CD4-positive, alpha-beta T cell treated with Interleukin-4 for 1 hour (primary cell): ENCODE measurements at places on chromosomes 11 and 22.

DNA sequence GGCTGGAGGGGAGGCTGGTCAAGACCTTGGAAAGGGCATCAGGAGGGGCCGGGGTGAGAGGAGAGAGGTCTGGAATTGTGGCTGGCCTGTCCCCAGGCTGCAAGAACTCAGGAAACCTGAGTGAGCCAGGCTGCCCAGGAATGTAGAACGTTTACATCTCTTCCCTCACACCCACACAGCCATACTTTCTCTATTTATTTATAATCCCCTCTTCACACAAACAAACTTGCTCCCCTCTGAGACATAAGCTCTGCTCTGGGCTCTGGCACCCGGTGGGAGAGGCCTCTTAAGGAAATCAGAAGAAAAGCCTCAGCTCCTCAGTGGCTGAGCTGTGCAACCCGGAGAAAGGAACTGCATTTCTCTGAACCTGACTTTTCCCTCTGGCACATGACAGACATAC lies 5.5 kb downstream of the CHRDL2 start:
- no peak for DNase-seq

DNA sequence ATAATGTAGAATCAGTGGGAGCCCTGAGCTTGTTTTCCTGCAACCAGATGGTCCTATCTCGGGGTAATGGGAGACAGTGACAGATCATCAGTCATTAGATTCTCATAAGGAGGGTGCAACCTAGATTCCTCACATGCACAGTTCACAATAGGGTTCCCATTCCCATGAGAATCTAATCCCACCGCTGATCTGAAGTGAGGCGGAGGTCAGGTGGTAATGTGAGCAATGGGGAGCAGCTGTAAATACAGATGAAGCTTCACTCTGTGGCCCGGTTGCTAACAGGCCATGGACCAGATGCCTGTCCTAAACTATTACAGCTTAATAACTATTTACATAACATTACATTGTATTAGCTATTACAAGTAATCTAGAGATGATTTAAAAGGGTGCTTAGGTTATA lies 17.0 kb downstream of the DIXDC1 start:
- DNase-seq = no peak

DNA sequence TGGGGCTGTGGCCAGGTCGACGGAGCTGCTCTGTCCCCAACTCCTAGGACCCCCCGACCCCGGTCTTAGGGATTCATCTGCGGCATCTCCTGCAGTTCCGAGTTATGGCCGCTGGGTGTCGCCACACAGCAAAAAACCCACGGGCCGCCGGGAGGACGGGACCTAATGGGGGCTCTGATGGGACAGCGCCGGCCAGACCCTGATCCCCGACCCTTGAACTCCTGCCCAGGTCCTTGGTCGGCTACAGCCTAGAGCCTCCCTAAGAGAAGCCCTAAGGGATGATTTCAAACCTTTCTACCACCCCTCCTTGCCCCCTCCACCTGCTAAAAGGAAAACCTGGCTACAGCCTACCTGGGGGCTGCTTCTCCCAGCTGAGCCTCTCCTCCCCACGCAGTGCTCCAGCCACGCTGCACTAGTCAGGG lies 30.8 kb upstream of the LRRC10B start:
- DNase-seq = peak; percentile 42

DNA sequence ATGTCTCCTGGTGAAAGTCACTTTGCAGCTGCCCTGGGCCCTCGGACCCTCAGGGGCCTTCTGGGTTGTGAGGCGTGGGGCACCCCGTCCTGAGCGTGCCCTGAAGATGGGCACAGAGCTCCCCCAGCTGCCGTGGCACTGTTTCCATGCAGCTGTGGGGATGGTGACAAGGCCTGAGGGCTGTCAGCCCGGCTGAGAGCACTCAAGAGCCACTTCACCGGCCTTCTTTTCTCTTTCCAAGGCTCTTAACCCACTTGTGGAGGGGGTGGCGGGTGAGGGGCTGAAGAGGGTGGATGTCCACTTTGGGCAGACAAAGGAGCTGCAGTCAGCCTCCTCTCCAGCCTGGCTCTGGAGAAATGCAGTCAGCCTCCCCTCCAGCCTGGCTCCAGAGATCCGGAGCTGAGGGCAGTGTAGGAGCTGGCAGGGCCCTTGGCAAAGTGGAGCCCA lies 239.5 kb downstream of the ST3GAL4 start:
- DNase-seq = no peak

- DNase-seq = no peak
Measured at GRCh38 chr11:75461151-75461550, 28.1 kb upstream of the KLHL35 start.

DNA sequence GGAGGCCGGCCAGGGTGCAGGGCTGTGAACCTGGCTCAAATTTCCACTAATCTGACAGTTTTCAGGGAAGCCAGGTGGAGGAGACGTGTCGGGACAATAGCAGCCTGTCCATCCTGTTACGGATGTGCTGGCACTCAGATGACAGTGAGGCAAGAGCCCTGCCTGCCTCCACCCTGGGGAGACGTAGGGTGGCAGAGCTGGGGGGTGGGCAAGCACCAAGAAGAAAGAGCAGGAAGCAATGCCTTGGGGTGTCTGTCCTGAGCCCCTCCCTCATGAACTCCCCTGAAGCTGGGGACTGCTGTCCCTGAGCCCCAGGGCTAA lies 10.0 kb upstream of the TRIM29 start:
- no peak for DNase-seq

- no peak for DNase-seq
Measured at GRCh38 chr11:27720277-27720830, 20.1 kb upstream of the BDNF start.

- no peak for DNase-seq
Measured at GRCh38 chr11:130587658-130588057, 139.2 kb downstream of the ADAMTS15 start.

DNA sequence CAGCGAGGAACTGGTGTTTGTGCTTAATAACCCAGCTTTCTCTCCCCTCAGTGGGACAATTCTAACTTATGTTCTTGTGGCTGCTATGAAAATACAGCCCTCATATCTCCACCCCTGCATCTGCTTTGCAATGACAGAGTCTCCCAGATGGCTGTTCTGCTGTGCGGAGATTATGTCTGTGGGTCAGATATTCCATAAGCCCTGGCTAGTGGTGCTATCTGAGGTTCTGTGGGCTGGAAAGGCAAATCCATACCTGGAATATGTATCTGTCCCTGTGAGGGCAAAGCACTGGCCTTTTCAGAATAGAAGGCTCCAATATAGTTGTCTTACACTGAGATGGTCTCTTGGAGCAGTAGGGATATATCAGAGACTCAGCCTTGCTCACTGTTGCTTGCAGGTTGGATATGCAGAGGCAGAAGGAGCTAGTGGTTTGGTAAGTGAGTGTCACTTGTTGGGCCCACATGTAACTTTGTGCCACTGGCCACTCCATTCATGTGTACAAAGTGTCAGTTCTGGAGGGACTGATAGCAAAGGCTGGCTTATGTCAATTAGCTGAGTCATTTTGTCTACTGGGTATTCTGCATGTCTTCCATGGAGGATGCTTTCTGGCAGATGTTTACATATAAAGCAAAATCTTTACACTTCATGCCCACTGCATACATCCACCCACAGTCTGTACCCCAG lies 246.6 kb downstream of the FAM76B start:
- no peak for DNase-seq

DNA sequence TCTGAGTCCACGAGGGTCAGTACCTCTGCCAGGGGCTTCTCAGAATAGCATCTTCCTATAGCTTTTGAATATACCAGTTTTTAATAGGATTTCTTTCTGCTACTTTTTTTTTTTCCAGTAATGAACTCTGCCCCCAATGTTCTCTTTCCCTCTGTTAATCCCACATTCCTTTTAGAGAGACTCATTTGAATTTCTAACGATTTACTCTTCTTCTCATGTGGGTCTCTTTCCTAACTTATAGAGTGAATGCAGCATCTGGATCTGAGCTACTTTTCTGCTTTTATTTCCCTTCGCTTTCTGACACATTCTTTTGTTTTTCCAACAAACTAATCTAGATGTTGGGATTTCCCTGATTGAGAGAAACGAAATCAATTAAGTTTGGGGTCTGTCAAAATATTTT lies 71.4 kb downstream of the INSC start:
- DNase-seq = no peak

- DNase-seq = no peak
Measured at GRCh38 chr11:111949519-111950426, 12.6 kb downstream of the DIXDC1 start.

- no peak for DNase-seq
Measured at GRCh38 chr11:69232821-69233743, 60.9 kb upstream of the MYEOV start.

- no peak for DNase-seq
Measured at GRCh38 chr22:19773470-19774040, 13.0 kb downstream of the TBX1 start.

DNA sequence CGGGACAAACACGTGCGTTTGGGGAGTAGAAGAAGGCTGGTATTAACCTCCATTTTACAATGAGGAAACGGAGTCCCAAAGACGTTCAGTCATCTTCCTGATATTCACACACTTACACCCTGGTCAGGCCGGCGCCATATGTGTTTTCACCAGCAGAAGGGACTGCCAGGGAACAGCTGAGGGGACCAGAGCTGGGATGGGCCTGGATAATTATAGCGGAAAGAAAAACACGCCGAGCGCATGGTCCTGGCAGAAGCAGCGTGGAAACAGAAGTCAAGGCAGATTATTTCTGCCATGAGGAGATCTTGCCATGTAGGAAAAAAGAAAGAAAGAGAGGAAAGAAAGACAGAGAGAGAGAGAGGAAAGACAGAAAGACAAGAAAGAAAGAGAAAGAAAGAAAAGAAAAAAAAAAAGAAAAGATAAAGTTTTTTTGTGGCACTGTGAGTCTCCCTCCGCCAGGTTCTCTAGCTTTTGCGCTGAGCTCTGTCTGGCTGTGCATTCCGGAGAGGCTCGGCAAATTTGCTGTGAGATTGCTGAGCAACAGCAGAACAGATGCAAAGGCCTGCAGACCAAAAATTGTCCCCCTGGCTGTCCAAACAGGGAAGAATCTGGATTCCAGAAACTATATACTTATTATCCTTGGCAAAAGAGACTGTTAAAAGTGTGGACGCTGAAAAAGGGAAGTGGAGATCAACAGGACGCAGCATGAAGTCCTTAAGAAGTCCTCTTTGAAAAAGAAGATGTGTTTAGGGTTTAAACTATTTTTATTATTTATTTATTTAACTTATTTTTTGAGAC lies 1.3 kb upstream of the UCP2 start:
- DNase-seq = no peak

DNA sequence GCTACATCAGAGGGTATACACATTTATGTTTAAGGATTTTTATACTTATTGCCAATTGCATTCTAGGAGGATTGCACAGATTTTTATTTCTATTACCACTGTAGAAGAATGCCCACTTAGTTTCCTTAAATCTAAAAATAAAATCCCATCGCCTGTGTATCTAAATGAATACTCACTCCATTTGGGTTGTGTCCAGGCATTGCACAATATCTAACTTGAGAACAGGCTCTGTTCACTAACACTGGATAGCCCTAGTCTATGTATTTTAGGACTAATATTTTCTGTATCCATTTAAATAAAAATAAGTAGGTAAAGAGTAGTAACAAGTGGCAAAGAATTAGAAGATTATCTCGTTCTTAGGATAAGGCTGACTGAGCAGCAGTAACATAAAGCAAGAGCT lies 4.1 kb downstream of the C11orf52 start:
- DNase-seq = no peak

DNA sequence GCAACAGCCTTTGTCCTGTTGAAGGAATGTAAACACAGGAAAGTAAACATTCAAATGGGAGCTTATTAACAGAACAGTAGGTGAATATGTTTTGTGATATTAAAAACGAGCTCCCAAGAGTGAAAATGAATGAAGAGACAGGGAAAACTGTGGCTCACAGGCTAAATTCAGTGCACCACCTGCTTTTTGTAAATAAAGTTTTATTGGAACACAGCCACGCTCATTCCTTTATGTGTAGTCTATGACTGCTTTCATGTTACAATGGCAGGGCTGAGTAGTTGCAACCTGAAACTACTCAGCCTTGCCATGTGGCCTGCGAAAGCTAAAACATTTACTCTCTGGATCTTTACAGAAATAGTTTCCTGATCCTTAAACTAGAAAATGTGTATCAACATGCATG lies 136.9 kb downstream of the MYO18B start:
- DNase-seq = no peak

- DNase-seq = no peak
Measured at GRCh38 chr11:27913650-27914049, 194.3 kb downstream of the KIF18A start.

DNA sequence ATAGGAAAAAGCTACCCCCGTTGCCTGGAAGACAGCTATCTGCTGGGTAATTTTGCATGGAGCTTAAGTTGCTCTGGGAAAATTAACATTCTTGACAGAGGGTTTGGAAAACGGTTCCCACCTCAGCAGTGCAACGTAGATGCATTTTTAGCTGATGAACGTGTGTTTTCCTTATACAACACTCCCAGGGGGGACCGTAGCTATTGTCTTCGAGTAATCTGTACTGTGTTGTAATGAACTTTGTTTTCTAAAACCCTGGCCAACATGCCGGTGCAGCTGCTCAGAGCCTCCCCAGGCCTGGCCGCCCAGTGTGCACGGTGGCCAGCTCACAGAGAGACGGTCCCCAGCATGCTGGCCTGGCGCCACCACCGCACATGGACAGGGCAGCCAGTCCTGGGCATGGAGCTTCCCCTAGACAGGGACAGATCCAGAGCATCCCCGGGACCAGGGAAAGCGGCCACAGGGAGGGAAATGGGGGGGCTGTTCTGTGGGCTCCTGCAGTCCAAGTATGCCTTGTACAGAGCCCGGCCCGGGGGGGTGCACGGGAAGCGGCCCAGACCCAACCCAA lies 2.2 kb downstream of the TNNT3 start:
- no peak for DNase-seq

GRCh38 chr11:33944345-33944692 lies 52.4 kb upstream of the LMO2 start:
- DNase-seq = no peak

DNA sequence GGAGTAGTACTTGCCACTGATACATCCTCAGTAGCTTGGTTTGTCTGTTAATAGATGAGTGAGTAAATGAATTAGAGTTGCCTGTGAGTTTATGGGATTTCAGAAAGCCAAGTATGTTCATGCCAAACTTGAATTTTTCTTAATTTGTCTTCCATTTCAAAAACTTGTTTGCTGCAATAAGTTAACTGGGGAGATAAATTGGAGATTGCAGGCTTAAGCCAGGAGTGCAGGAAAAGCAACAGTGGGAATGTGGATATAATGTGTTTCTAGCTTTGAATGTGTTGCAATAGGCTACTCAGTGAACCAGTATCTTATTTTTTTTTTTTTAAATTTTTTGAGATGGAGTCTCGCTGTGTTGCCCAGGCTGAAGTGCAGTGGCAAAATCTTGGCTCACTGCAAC lies 8.2 kb downstream of the OSBP2 start:
- no peak for DNase-seq

GRCh38 chr11:34382532-34383276 lies 24.9 kb upstream of the ABTB2 start:
- DNase-seq = no peak

DNA sequence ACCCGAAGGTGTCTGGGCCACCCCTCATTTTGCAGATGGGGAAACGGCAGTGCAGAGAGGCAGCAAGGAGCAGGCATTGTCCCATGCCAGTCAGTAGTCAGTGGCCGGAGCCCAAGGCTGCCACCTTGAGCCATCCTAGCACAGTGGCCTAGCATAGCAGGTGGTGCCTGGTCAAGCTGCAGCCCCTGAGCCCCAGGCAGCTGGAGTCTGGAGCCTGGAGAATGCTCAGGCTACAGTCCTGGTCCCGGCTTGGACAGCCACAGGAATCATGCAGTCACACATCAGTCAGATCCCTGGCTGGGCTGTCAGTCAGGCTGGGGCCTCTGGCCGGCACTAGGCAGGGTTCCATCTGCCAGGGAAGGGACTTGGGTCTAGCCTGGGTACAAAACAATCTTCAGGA lies 18.6 kb downstream of the KCNC1 start:
- DNase-seq = no peak

- DNase-seq = no peak
Measured at GRCh38 chr11:23644443-23644842, 784.2 kb upstream of the CCDC179 start.
